Kidney epithelial cell (primary cell): ENCODE measurements at places on chromosomes 1 and 21. TPM values are rescaled to one million over a fixed set of nuclear protein-coding genes. Genes with fewer than 3 reads are reported as not detected.

The PERM1 gene
- total RNA-seq: 0.34 TPM in 1 of 2 replicates, not detected in the other

The CTTNBP2NL gene
- 44.0 and 45.9 TPM in 2 replicates for total RNA-seq

DNA sequence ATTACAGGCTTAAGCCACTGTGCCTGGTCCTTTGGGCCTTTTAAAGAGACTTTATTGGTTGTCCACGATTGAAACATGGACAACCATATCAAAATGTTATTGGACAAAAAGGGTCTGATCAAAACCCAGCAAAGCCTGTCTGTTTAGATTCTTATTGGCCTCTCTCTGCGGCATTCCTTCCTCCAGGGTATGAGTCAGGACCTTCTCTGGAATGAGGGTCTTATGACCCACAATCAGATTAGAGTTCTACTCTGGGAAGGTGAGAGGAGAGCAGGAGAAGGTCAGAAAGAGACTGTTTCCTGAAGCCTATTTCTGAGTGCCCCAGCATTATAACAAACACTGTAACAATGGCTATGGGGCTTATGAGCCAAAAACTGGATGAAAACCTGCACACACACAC, 7.9 kb downstream of the LURAP1 start:
- no peak for DNase-seq

DNA sequence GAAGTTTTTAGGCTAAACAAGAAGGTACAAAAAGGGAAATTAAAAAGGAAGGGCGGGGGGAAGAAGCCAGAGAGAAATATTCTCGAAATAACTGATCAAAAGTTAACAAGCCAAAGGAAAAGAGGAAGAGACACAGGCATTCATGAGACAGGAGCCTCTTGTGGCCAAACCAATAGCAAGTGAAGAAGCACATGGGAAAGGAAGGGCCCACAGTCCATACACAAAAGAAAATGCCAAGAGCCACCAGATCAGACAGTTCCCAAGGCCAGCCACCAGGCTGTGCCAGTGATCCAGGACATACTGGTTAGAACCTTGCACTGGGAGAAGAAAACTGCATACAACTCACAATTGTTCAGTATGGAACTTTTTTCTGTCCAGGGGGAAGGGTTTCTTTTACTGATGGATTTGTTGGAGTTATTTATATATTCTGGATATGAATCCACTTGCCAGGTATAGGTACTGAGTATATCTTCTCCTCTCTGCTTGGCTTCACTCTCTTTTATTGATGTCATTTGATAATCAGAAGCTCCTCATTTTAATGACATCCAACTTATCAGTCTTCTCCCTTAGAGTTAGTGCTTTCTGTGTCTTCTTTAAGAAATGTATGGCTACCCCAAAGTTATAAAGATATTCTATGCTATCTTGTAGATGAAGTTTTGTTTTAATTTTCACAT, 76.8 kb downstream of the CD46 start:
- DNase-seq: no peak

The MEGF6 gene
- total RNA-seq: 13.1 and 16.7 TPM in 2 replicates

The S100A9 gene
- total RNA-seq: 35.3 and 55.9 TPM in 2 replicates

DNA sequence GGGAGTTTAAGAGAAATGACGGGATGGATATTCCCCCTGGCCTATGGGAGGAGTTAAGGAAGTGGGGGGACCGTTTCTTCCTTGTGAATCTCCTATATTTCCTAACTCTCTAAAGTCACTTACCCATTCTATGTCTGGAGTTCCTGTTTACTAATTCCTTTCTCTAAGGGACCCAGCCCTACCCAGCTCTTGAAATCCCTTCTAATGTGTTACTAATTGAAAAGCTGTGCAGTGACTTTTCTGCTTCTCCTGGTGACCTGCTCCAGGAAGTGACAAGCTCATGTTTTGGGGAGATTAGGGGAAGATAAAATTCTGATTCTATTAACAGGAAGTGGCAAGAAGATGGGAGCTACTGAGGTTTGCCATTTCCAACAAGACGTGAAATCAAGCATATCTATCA, 4.0 kb upstream of the SAMSN1 start:
- no peak for DNase-seq

The SPRR1A gene
- not detected in 2 replicates for total RNA-seq

The ALX3 gene
- total RNA-seq: not detected in 2 replicates

The C1QC gene
- total RNA-seq: 0.58 and 2.0 TPM in 2 replicates

The OR6N1 gene
- total RNA-seq: not detected in 2 replicates

The CHI3L2 gene
- 3.2 and 7.5 TPM in 2 replicates for total RNA-seq

GRCh38 chr1:209692745-209693504, 11.7 kb upstream of the HSD11B1 start:
- DNase-seq: no peak

The LIPI gene
- not detected in 2 replicates for total RNA-seq

DNA sequence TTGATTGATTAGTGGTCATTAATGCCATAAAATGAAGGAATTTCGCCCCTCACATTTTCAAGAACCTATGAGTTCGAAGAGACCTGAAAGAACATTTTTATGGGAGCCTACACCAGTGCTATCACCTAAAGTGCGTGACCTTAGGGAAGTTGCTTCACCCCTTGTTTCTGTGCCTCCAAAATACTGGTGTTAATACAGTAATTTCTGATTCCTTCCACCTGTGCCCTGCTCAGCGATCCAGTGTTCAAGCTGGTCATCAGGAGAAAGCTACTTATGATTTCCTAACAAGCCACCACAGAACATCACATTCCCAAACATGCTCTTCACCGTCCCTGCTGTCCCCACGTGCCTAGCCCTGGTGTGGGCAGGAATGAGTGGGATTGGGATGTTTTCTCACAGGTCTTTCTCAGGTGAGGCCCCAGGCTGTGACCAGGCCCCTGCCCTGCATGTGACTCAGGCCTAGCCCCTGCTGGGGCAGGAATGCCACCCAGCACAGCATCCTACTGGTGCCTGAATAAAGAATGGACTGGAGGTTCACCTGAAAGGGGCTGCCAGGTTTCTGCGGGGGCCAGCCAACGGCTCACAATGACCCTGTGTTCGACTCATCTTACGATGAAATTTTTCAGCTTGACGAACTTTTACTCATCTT, 60.3 kb downstream of the CD247 start:
- no peak for DNase-seq

DNA sequence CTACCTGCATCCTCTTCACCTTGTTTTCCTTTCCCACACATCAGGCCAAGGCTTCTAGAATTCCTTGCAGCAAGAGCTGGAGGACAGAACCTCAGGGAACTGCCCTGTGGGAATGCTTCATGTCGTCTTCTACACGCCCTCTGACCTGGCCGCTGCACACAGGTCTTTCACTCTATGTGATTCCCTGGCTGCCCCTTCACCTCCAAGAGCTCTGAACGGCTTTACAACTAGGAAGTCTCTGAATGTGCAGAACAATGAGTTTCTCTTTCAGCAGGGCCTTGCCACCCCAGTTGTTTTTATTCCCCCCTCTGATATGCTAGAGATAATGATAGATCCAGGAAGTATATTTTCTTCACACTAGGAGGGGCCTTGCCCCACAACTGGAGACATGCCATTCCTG, 142.6 kb downstream of the CLIC6 start:
- DNase-seq: no peak

- DNase-seq: no peak
Observed at GRCh38 chr1:99465176-99465900, 180.6 kb upstream of the PALMD start.

GRCh38 chr21:31656199-31657095, 3.0 kb upstream of the SOD1 start:
- no peak for DNase-seq

DNA sequence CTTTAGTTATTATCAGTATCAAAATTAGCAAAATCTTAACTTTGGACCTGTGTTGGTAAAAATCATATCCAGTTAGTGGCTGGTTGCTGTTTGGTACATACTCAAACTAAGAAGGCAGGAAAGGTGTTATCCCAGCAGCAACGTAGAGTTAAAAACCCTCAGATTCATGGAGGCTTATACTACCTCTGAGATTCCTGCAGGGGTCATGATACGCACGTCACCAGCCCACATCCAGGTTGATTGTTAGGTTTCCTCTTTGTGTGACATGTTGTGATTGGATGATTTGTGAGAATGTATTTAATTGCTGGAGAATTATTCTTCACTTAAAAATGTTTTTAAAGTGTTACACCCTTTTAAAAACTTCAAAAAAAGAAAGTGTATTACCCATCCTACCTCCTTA, 423.3 kb upstream of the ADGRL2 start:
- DNase-seq: no peak

DNA sequence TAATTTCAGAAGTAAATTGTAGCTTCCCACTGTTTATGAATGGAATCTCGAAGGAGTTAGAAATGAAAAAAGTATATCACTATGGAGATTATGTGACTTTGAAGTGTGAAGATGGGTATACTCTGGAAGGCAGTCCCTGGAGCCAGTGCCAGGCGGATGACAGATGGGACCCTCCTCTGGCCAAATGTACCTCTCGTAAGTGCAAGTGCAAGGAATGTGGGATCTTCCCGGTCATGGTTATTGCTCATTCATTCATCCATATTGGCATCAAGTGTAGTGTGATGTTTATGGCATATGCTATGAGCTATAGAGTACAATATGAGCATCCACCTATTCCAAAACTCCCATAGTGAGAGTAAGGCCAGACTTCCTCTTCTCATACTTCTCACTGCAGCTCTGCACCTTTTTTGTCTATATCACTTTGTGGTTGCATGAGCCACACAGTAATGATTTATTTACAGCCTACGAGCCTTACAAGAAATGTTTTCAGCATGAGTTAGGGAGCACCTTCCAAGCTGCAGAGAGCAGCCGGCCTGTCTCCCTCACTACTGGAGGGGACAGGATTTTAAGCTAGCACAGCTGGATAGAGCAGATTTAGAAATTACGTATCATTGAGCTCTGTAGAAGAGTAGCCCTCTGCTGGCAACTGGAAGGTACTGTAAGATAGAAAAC, 24.9 kb upstream of the CR1L start:
- DNase-seq: no peak

The GJA5 gene
- total RNA-seq: 0.14 and 0.29 TPM in 2 replicates

The FAM72C gene
- total RNA-seq: 0.25 TPM in 1 of 2 replicates, not detected in the other

The SYT6 gene
- not detected in 2 replicates for total RNA-seq

GRCh38 chr1:1370771-1371300, 4.2 kb downstream of the AURKAIP1 start:
- DNase-seq: no peak

The DMBX1 gene
- total RNA-seq: 0.04 TPM in 1 of 2 replicates, not detected in the other

DNA sequence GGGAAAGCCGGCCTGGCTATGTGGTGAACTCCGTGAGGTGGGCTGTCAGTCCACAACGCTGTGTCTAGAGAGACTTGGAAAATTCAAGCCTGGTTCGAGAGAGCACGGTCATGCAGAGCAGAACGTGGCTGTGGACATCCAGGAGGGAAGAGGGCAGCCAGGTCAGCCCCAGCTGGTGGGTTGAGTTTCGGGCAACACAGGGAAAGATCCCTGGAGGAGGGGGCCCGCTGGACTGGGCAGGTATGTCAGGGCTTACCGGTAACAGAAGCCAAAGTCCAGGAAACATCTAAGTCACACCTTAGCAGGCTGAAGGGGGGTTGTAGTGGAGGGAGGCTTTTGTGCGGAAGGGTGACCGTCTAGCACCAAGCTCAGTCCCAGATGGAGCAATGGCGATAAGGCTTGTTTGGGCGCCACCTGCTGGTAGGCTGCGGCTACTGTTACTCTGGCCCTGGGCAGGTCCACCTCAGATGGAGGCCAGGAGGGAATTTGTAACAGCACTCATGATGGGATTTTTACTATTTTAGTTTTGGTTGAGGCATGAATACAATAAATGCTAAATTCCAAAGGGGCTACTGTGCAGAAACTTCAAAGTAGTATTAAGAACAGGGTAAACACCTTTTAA, 143.3 kb upstream of the ZNF644 start:
- no peak for DNase-seq

GRCh38 chr1:17335821-17336710, 28.1 kb downstream of the PADI4 start:
- no peak for DNase-seq

The KAZN gene
- total RNA-seq: 2.8 and 6.4 TPM in 2 replicates

DNA sequence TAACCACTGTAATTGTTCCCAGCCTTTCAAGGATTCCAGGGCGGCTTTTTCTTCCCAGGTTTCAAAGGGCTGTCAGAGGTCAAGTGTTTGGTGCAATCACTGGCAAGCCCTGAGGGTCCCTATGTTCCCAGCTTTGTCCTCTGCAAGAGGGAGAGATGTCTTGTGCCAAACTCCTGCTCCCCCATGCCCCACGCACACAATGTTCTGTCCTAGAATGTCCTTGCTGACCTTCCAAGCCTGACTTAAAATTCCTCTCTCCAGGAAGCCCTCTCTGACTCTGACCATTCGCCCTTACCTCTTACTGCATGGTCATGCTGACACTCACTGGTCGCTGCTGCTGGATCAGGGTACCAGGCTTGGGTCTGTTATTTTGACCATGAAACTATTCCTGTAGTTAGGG, 152.5 kb upstream of the KCND3 start:
- no peak for DNase-seq

DNA sequence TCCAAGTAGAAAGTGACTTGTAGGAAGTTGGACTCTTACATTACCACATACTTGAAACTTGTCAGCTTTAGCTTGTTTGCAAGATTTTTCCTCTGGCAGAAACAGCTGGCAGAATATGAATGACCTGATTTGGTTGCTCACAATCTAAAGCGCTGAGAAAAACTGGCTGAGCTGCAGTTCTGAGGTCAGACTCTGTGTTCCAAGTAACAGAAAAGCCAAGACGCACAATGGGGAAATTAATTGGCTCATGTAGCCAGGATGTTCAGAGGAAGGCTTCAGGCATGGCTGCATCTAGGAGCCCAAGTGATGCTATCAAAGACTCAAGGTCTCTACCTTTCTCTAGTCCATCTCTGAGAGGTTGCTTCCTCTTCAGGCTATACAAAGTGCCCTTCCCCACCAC, 27.0 kb downstream of the ALPL start:
- no peak for DNase-seq

DNA sequence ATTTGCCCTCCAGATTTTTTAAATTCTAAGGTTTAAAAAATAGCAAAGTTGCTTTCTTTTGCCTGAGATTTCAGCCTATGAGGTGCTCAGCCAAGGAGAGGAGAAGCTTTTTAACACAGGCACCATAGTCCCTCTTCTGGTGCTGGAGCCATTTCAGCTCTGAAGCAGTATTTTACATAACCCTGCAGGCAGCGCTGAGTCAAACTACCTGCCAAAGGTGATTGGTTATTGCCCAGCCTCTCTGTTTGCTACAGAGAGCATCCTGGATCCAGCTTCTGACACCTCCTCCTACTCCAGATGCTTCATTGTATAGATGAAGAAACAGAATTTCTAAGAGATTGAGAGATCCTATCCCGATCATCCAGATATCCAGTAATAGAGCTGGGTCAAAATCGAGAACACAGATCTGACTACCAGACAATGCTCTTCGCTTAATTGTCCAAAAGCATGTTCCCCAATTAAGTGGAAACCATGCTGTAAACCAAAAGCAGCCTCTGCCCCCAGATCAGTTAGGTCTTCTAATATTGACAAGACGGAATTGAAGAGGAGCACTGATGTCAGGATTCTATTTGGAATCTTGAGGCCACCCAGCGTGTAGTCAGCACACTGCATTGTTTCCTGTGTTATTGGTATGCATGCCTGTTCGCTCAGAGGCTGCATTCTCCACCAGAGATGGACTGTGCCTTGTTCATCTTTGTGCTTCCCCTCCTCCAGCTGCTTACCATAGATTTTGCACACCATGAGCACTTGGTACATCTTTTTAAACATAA, 22.1 kb downstream of the RGS8 start:
- DNase-seq: no peak

- DNase-seq: no peak
Observed at GRCh38 chr1:100306735-100307313, 40.8 kb downstream of the RTCA start.
